ENCODE measurements at places on chromosomes 1 and 21. TPM values are rescaled to one million over a fixed set of nuclear protein-coding genes. Genes with fewer than 3 reads are reported as not detected.

GRCh38 chr21:42941696-42942085 lies 16.3 kb upstream of the ERVH48-1 start:
- DNase-seq, result no peak

DNA sequence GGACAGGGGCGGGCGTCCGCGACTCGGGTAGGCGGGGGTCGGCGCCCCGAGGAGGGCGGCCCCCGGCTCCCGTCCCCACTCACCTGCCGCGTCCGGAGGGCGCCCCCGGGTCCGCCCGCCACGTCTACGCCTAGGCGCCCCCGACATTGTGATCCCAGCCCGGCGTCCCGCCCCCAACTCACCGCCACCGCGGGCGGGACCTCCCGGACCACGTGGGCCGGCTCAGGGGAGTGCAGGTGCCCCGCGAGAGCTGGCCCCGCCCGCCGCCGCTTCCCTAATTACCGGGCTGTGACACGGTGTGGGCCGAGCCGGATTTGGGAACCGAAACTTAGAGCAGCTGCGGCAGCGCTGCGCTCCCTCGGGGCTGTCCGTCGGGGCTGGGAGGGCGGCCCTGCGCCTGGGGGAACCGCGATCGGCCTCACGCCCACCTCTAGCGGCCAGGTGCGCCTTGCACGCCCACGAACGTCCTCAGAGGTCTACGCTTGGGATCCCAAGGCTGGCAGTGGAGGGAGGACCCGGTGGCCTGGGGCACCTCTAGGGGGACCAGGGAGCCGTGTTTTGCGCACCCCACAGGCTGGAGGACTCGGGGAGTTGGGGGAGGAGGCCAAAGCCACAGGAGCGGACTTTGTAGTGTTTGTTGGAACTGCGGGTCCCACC lies 521 bp upstream of the NADK start:
- no peak for DNase-seq

SPATA1 gene
- total RNA-seq, result 0.41 TPM

DNA sequence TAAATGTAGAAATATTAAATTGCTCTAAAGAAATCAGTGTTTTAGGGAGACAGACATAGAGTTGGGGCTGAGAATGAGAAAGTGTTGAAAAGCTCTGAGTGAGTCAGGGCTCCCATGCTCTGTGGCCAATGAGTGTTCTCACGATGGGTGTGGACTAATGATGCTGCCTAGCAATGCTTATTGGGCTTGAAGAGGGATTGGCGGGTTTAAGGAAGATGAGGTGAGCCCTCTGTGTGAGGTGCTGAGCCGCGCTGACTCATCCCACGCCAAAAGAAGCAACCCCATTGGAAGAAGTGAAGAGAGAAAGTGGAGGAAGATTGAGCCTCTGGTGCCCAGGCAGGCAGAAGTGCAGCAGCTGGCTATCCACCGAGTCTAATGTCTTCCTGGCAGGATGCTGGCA lies 65.1 kb upstream of the DPT start:
- DNase-seq, result no peak

ZNF669 gene
- 9.4 TPM for total RNA-seq

GRCh38 chr1:20590306-20590777 lies 1.4 kb downstream of the CDA start:
- peak; percentile 47 for DNase-seq

DNA sequence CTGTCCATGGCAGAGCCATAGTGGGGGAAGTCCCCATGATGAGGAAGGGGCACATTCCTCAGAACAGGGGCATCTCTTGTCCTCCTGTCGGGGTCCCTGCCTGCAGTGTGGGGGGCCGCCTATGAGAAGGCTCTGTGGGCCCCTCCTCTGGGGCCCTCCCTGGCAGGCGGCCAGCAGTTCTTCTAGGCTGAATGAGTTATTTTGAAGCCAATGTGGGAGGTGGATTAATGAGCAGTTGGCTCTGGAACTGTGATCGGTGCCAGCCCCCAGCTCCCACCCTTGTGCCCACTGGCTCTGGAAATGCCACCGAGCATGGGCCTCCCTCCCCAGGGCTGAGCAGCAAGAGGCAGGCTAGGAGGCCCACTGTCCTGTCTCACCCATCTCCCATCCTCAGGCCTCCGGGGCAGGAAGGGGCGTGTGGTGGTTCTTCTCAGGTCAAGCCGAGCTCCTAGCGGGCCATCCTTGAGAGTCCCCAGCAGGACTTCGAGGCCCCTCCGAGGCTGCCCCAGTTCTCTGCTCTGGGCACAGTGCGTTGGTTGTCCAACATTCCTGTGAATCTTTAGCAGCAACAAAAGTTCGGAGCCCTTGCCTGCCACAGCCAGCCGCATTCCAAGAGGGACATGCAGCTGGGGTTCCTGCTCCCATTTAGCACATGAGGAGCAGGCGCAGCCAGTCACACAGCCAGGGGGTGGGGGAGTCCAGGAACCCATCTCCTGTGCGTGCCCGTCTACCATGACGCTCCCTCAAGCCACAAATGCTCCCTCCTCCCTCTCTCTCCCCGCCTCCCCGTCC lies 57.2 kb downstream of the EDN2 start:
- DNase-seq, result no peak

DNA sequence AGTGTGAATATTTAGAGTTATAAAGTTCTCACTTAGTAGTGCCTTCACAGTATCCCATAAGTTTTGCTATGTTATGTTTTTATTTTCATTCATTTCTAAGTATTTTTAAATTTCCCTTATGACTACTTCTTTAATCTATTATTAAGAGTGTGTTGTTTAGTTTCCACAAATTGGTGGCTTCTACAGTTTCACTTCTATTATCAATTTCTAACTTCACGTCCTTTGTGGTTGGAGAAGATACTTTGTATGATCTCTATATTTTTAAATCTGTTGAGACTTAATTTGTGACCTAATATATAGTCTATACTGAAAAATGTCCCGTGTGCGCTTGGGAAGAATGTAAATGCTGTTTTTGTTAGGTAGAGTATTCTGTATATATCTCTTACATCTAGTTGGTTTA lies 11.7 kb downstream of the CHIA start:
- no peak for DNase-seq

DNA sequence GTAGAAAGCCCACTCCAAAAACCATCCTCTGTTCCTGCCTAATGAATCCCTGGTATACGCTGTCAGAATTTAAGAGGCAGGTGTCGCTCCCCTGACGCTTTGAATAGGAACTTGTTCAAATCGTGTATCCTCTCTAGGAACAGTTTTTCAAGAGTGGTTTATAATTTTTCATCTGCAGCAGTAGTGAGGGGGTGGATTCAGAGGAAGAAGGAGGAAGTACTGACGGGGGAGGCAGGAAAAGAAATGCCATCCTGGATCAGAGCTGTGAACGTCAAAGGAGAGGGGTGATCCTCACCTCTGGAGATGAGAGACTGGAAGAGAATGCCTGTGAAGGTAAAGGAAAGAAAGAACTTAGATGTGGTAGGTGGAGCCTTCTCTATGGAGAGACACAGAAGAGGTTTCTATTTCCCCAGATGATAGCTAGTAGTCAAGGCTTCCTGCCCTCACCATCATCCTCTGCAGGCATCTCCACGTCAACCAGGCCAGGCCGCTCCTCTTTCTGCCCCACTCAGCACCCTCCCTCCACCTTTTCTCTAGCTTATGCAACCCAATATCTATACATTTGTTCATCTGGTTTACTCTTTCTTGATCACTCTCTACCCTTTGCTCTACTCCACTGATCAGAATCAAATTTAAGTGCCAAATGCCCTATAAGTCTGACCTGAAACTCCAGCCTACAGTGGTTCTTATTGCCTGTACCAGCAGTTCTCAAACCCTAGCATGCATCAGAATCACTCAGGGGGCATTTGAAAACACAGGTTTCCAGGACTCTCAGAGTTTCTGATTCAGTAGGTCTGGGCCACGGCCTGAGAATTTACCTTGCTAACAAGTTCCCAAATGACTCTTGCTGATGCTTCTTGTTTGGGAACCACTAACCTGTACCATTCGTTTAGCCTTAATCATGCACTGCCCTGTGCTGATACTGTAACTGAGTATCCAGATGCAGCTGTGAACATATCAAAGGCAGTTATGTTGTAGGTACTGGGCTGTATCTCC lies 13.1 kb upstream of the BCL9 start:
- no peak for DNase-seq

OLFML3 gene
- 135 TPM for total RNA-seq

- no peak for DNase-seq
Observed at GRCh38 chr1:163785868-163786405, 464.2 kb downstream of the NUF2 start.

GRCh38 chr1:56532350-56532683 lies 47.0 kb downstream of the PLPP3 start:
- peak; percentile 68 for DNase-seq

DNA sequence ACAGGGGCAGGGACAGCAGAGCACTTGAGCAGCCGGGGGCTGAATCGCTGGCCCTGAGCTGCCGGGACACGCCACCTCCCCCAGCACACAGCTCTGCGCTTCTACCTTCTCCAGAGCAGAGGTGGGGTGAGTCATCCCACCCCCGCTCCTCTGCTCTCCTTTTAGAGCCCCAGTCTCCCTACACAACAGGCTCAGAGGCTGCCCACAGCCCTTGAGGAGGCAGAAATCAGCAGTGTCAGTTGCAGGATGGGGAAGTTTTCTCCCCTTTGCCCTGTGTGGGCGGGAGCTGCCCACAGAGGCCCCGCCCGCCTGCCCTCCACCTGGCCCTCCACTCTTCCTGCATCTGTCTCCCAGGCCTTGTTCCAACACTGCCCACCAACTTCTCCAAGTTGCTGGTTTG lies 94.6 kb downstream of the STUM start:
- DNase-seq, result no peak

- no peak for DNase-seq
Observed at GRCh38 chr1:184701816-184702215, 52.8 kb downstream of the EDEM3 start.

GRCh38 chr1:232110281-232111090 lies 483.9 kb downstream of the DISC1 start:
- DNase-seq, result peak; percentile 74

SLAMF1 gene
- total RNA-seq, result not detected

- DNase-seq, result no peak
Observed at GRCh38 chr1:119373465-119373864, 4.9 kb downstream of the HAO2 start.

AGPAT3 gene
- total RNA-seq, result 29.0 TPM

DNA sequence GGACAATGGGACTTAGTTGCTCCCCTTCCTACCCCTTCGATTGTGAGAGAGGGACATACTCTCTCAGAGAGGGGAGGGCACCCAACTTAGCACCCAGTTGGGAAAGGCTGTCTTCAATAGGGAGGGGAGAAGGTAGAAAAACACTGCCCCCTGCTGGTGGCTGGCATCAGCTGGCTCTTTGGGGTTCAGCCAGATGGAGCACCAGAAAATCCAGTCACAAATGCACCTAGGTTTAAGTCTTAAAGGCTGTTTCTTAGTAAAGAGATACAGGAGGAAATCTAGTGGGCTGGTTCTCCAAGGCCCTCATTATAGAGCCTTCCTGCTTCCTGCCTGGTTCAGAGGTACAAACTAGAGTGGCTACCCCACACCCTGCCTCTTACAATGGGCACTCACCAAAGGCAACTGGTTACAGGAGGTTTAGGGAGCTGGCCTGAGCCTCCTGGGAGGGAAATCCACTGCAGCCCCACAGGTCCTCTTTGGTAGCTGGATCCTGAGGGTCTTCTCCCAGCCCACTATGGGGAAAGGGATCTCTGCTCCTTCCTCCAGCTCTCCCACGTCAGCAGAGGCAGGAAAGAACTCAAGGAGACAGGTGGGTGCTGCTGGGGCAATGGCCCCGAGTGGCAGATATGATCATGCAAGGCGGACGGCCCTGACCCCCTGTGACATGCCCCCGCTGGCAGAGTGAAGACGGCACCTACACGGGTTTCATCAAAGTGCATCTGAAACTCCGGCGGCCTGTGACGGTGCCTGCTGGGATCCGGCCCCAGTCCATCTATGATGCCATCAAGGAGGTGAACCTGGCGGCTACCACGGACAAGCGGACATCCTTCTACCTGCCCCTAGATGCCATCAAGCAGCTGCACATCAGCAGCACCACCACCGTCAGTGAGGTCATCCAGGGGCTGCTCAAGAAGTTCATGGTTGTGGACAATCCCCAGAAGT lies 28.3 kb downstream of the EIF2D start:
- DNase-seq, result peak; percentile 79

LCE1A gene
- not detected for total RNA-seq

LEMD1 gene
- 0.36 TPM for total RNA-seq

DNA sequence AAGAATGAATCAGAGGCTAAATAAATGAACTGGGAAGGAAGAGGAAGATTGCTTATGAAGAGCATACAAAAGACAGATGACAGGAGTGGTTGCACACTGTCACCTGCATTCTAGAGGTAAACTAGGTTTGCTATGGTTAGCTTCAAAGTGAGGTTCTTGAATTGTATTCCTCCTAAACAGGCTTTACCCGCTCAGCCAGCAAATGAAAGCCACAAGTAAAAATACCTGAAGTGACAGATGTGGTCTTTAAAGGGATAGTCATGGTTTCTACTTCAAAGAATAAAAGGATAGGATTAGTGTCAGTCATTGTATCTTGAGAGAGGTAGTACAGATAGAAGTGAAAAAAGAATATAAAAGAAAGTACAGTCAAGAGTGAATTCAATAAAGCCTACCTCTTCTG lies 32.4 kb upstream of the PRDX6 start:
- DNase-seq, result no peak

DNA sequence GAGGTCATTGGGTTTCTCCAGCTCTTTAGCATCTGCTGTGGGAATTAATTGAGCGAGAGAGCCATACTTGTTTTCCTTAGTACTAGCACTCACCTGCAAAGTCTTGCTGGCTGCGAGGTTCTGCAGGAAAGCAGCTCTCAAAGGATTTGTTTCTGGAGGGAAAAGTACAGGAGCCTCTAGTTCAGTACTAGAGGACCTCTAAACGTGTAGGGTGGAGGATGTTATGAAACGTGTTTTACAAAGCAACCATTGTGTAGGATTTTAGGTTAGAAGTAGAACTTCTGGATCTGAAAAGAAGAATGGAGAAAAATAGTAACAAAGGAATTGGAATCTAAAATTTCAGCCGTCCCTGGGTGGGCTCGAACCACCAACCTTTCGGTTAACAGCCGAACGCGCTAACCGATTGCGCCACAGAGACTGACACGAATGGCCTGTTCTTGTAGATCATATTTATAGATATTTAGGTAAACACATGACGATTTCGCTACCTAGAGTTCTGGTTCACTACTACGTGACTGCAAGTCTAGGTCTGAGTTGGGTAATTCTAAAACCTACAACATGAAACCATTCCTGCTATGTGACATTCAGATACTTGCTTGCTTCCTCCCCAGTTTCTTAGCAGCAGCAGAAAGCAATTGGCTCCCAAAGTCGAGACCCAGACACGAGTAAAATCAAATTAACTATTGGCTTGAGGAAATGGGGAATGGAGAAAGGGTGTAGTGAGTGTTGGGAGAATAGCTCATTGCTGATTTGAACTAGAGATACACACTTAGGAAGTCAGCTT lies 60.2 kb upstream of the CFAP126 start:
- peak; percentile 63 for DNase-seq

- DNase-seq, result no peak
Observed at GRCh38 chr1:6747674-6748073, 37.6 kb upstream of the CAMTA1 start.

- DNase-seq, result no peak
Observed at GRCh38 chr1:17994046-17994445, 113.6 kb upstream of the IGSF21 start.

DNA sequence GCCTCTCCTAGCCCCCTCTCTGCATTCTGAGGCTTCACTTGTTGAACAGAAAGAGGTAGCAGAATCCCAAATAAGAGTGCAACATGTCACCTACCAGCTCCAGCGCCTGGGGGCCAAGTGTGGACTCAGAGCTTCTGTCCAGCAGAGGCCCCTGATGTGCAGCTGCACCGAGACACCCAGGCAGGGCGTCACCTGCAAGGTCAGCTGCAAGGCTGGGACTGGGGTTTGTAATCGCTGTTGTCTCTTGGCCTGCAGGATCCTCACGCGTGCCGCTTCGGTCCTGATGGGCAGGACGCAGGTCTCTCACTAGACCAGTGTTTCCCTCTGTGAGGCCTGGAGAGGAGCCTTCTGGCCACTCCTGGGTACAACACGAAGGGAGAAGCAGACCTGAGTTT lies 4.3 kb upstream of the SLX9 start:
- DNase-seq, result no peak

All from fibroblast of the aortic adventitia (primary cell).